Activated naive CD4-positive, alpha-beta T cell treated with anti-CD3 and anti-CD28 coated beads for 36 hours (primary cell): ENCODE measurements at places on chromosomes 12 and 14. TPM values are rescaled to one million over a fixed set of nuclear protein-coding genes. Genes with fewer than 3 reads are reported as not detected.

The INSM2 gene
- total RNA-seq, result not detected

- no peaks in the 10 kb centered on the region for H3K36me3 ChIP-seq
- no peak for DNase-seq
- peaks cover 74% of the 10 kb centered on the region for H3K27me3 ChIP-seq
- no peak overlapping the region for H3K4me3 ChIP-seq
Measured at GRCh38 chr12:114414031-114414865, 8.3 kb upstream of the TBX5 start.

The PARP11 gene
- 19.9 TPM for total RNA-seq

- H3K27ac ChIP-seq, result no peak within 1 kb of the TSS
- peak within 1 kb of the TSS; percentile 74 for H3K4me3 ChIP-seq
- peaks cover 28% of the 10 kb centered on the region for H3K4me1 ChIP-seq
- H3K27me3 ChIP-seq, result no peaks in the 10 kb centered on the region
Measured at GRCh38 chr12:113056631-113057488, at the start of gene DTX1. DTX1 (plus strand) TSS chr12:113056730; CDS start chr12:113058193, 1,463 bp downstream.

DNA sequence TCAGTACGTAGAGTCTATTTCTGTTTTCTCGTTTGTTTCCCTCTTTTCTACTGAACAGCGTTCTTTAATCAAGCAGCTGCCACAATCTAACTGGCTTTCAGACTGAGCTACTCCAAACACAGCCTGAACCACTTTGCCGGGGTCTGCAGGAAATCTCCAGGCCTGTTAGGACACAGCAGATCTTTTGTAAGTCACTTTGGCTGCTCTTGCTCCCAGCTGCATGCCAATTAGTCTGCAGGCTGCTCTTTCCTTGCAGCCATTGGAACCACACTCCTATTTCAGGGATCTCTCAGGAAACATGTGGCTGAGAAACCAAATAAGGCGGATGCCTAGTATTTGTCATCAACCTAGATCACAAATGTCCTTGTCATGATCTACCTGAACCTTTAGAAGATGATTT is 73.6 kb downstream of the TMTC1 start:
- H3K36me3 ChIP-seq, result no peaks in the 10 kb centered on the region
- no peak for DNase-seq
- H3K27ac ChIP-seq, result no peak overlapping the region
- no peak overlapping the region for H3K4me3 ChIP-seq
- peaks cover 2% of the 10 kb centered on the region for H3K27me3 ChIP-seq
- no peaks in the 10 kb centered on the region for H3K4me1 ChIP-seq
